ENCODE measurements at places on chromosomes 3 and 15. TPM values are rescaled to one million over a fixed set of nuclear protein-coding genes. Genes with fewer than 3 reads are reported as not detected.

Gene NRG4
- total RNA-seq = 0.09 TPM

Gene TEX9
- 2.0 TPM for total RNA-seq

Gene MAP6D1
- 1.2 TPM for total RNA-seq

- no peak for DNase-seq
- H3K4me1 ChIP-seq = no peaks in the 10 kb centered on the region
- no peak overlapping the region for H3K4me3 ChIP-seq
- H3K27me3 ChIP-seq = peaks cover 2% of the 10 kb centered on the region
- H3K36me3 ChIP-seq = no peaks in the 10 kb centered on the region
These were observed 85.8 kb downstream of the HMG20A start for GRCh38 chr15:77506311-77507142.

DNA sequence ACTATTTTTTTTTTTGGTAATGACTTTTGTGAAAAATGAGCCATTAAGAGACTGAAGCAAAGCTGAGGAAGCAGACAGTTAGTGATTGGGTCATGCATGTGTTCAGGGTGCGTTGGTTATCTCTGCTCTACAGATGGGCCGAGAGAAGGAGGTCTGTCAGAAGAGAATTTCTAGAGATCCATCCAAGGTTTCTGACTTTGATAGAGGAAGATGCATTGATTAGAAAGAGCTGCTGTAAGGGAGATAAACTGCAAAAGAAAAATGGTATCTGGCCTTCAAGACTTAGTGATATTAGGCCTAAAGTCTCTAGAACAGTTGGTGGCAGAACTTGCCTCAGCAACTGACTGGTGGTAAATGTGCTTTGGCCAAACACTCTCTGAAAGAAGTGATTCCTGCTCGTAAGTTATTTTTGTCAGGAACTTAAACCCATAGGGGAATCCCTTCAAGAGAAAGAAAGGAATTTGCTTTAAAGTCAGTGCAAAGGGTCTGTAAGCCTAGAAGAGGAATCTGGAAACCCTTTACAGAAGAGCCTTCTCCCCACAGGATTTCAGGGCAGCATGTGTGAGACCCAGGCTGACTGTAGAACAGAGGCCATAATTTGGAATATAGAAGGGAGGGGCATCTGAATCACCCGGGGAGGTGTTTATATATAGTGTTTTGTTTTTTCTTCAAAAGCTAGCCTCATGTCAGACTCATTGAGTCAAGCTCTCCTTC is 67.8 kb downstream of the OPA1 start:
- H3K27me3 ChIP-seq = no peaks in the 10 kb centered on the region
- no peaks in the 10 kb centered on the region for H3K4me1 ChIP-seq
- DNase-seq = no peak
- no peak overlapping the region for H3K27ac ChIP-seq
- no peaks in the 10 kb centered on the region for H3K36me3 ChIP-seq
